Stimulated activated CD8-positive, alpha-beta memory T cell treated with anti-CD3 and anti-CD28 coated beads, Interleukin-12 subunit alpha, Interleukin-12 subunit beta, amount 100 ng/mL, for 4 hours (primary cell): ENCODE measurements at places on chromosomes 11 and 22.

DNA sequence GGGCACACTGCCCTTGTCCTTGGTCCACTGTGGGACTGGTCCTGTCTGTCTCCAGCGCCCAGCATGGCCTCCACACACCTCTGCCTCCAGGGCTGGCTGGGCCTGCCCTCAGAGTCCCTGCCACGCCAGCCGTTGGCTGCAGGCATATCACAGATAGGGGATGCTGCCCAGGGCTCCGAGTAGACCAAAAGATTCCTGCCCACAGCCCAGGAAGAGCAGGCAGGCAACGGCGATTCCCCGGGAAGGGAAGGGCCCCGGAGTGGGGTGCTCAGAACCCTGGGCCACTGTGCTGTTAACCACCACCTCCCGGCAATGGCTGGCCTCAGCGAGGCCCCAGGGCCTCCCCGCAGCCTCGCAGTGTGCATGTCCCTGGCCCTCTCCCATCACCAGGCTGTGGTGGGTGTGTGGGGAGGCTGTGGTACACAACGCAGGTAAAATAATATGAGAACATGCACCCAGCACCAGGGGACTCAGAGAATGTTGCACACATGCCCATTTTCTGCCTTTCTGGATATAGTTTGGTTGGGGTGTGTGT, 2.2 kb downstream of the IFITM5 start:
- DNase-seq, result no peak

- DNase-seq, result no peak
Measured at GRCh38 chr11:2369896-2370295, 7.2 kb upstream of the CD81 start.

GRCh38 chr22:35973388-35973787, 55.2 kb downstream of the RBFOX2 start:
- no peak for DNase-seq

DNA sequence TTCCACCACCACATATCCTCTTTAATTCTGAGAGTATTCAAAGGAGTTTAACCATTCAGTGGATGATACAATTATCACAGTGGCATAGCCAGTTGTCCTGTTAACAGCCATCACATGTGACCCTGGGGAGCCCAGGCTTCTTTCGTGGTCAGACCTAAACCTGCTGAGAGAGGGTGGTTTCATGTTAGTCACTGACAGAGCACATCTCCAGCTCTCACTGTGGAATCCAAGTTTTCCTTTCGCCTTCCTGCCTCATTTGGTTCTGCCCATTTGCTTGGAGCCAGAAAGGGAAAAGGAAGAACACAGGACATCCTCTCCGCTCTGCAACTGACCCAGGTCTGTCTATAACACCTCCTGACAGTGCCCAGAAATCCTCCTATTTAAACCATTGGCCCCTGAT, 60.4 kb downstream of the MCHR1 start:
- no peak for DNase-seq

GRCh38 chr11:125313271-125314219, 149.0 kb downstream of the PKNOX2 start:
- no peak for DNase-seq

DNA sequence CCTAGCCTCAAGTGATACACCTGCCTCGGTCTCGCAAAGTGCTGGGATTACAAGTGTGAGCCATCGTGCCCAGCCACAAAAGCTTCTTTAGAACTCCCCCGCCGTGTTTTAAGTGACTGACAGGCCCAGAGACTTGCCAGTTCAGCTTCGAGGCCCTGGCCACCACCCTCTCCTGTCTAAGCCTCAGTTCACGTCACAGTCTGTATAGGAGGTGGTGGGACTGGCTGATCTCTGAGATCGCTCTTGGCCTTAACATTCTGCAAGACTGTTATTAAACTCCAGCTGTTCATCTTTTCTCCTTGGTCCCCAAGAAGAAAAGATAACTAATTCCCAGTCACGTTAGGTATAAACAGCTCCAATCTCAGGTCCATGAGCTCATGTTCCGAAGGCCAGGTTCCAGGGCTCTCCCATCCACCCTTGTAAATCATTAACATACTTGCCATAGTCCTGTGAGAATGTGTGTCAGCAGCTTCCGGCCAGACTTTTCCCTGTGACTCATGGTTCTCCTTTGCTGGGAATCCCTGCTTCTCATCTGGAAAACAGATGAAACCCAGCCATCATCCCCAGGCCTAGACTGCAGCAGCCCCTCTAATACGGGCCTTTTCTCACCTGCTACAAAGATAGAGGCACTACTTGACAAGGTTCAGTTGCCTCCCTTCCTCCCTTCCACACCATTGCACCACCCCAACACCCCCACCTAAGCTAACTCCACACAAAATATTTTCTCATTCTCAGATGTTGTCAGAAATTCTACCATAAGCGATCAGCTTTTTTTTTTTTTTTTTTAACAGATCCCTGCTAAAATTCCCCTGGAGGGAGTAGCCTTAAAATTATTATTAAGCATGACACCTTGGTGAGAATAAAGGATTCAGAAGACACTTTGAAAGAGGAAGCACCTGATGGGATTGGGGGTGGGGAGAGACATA, 5.6 kb upstream of the KIAA0930 start:
- no peak for DNase-seq

DNA sequence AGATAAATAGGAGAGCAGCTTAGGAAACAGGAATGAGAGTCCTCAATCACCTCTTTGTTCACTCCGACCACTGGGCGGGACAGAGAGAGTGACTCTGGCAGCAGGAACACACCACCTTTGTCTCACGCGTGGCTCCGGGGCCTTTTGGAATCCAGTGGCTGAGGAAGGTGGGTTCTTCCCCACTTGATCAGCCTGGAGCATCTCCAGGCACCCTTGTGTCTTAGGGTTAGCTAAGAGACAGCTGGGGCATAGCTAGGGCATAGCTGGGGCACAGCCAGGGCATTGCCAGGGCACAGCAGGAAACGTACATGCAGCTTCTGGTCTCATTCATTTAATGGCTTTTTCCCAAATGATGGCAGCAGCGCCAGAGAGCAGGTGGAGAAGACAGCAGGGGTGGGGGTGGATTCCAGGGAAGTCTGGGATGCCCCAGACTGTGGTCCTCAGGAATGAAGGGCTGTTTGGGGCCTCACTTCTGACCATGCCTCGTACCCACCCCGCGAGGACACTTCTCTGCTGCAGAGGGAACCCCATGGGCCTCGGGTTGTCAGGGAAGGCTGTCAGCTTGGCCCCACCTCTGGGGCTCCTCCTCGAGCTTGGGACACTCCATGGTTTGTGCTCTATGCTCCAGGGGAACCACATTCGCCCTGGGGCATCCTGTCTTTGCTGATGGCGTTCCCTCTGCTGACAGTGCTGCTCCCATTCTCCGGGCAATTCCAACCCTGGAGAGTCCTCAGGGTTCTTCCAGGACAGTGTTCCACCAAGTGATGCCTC, 30.4 kb upstream of the SHANK2 start:
- no peak for DNase-seq

DNA sequence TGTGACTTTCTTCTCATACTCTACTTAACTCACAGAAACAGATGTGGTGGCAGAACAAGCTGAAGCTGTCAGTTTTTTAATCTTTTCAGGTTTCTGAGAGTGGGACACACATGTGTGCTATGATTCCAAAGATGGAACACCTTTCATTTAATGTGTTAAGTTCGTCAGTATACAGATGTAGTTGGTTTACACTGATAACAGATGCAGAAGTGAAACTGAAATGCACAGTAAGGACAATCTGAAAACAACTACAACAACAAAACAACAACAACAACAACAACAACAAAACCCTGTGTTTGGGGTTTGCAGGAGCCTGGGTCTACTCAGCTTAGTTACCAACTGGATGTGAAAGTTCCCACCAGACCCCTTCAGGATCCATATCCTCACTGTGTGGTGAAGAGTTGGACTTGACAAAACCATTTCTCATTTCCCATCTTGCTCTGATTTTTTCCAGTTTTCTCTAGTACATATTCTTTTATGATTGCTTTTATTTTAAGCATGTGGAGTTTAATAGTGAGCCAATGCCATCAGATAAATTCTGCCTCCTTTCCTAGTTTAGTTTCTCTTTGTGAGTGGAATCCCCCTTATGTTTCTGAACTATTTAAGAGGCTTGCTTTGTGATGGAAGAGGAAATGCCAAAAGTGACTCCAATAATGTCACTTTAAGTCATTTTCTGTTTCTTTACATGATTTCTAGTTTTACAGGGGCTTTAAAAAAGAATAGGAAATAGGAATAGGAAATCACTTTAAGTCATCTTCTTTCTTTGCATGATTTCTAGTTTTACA, 47.8 kb downstream of the ARHGAP42 start:
- no peak for DNase-seq

DNA sequence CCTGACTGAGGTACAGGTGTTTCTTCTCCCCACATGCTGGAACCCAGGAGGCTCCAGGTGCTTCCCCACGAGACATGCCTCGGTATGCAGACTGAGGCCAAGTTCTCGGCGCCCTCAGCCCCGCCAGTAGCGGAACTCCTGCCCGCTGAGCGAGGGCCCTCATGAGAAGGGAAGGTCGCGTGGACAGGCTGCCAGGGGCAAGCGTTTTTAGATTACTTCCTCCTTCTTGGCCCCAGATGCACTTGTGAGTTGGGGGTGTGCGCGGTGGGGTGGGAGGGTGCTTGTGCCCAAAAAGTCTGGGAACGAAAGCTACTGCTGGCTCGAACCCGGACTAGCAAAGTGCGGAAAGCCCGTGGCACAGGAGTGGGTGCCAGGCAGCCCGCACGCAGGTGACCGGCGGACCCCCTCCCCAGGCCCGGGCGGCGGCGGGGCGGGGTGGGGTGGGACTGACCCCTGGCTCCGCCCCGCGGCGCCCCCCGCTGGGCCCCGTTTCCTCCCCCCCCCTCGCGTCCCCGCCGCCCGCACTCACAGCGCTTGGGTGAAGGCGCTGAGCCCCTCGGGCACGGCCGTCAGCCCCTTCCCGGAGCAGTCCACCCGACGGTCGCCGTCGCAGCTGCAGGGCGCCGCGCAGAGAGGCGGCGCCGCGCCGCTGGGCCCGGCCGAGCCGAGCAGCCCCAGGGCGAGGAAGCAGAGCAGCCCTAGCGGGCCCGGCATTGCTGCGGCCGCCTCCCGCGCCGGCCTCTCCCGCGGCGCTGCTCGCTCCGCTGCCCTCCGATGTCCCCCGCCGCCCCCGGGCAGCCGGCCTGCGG, 797 bp downstream of the LGR4 start:
- no peak for DNase-seq

DNA sequence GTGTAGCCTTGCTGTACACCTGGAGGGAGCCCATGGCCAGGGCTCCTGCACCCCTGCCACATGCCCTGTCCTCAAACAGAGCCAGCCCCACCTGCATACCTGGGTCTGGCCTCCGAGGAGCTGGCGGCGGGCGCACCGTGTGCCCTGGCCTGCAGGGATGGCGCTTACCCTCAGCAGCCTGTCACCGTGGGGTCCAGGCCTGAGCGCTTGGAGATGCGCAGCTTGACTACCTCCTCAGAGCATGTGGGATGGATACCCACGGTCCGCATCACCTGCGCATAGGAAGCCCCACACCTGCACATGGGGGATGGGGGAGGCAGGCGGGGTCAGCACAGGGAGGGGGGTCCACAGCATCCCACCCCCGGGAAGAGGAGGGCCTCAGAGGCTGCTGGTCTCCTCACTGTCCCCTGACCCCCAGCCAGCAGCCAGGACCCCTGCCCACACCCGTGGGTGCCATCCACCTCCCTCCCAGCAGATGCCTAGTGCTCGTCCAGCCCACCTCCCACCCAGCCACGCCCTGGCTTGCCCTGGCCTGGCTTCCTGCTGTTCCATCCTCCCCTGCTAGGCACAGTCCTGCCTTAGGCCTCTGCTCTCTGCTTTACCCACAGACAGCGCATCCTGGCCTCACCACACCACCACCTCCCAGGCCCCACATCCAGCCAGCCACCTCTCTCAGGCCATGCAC, 22.4 kb upstream of the GNB1L start:
- no peak for DNase-seq

GRCh38 chr11:1148752-1149180, 9.0 kb upstream of the MUC5AC start:
- no peak for DNase-seq

GRCh38 chr22:19524170-19525115, at the start of gene CLDN5:
CLDN5 (minus strand) TSS chr22:19524410; CDS start chr22:19524255, 155 bp downstream.
- DNase-seq, result no peak

GRCh38 chr11:12091956-12092558, 18.3 kb upstream of the MICAL2 start:
- DNase-seq, result no peak

DNA sequence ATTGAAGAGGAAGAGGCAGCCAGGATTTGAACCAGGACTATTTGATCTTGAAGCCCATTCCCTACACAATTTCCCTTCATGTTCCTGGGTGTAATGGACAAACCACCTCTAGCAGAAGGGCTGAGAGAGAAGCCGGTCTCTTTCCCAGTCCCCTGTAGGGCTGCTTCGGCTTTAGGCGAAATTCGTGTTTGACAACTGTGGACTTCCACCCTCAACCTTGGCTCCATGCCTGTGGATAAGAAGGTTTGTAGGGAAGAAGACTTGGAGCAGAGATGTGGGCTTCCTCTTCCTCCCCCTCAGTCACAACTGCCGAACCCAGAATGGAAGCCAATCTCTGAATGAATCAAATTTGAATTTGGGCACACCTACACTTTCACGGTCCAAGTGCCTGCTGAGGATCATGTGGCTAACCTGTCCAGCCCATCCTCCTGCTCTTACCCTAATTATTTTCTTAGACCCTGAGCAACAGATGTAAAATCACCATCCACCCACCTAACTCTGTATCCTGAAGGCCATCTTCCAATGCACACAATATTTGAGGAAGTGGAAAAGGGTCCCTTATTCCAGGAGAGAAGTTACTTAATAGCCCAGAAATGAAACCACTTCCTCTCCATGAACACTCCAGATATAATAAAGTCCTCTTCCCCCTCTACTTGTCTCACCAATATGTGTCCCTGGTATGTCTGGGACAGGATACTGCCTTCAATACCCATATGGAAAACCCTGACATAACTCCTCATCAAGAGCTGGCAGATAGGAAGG, 10.1 kb upstream of the SCN2B start:
- no peak for DNase-seq

GRCh38 chr11:73201249-73201648, 16.8 kb upstream of the P2RY2 start:
- no peak for DNase-seq

- no peak for DNase-seq
Measured at GRCh38 chr11:2409126-2409525, 8.6 kb downstream of the TSSC4 start.
